ENCODE measurements at places on chromosomes 16 and 17.
A peak's percentile ranks its signal among the peaks of the same experiment; 100 is the strongest.

GRCh38 chr16:49630783-49631182 lies 225.1 kb downstream of the ZNF423 start:
- DNase-seq = no peak

- no peak for DNase-seq
Measured at GRCh38 chr17:77526259-77526711, 385.5 kb downstream of the SEC14L1 start.

GRCh38 chr17:82178499-82179261 lies 34.0 kb downstream of the CCDC57 start:
- DNase-seq = no peak

GRCh38 chr16:86252596-86252995 lies 257.7 kb upstream of the FOXF1 start:
- DNase-seq = no peak

DNA sequence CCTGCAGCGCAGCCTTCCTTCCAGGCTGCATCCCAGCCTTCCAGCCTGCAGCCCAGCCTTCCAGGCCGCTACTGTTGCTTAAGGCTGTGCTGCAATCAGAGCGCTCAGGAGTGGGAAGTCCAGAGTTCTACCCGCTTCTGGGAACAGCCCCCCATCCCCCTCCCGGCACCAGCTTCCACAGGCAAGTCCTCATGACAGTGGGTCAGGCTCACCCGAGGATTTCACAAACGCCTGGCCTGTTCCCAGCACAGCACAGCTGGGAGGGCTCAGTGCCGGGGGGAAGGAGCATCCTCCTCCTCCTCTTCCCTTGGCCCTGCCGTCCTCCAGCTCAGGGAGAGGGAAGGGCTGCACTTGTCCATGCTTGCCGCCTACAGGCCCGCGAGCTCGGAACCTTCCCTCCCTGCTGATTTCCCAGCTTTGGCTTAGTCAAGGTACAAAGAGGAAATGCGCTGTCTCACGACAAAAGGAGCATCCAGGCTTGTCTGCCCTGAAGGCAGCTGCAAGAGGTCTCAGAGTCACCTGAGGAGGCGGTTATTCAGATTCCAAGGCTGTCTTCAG lies 8.3 kb downstream of the SOCS3 start:
- peak; percentile 54 for DNase-seq

DNA sequence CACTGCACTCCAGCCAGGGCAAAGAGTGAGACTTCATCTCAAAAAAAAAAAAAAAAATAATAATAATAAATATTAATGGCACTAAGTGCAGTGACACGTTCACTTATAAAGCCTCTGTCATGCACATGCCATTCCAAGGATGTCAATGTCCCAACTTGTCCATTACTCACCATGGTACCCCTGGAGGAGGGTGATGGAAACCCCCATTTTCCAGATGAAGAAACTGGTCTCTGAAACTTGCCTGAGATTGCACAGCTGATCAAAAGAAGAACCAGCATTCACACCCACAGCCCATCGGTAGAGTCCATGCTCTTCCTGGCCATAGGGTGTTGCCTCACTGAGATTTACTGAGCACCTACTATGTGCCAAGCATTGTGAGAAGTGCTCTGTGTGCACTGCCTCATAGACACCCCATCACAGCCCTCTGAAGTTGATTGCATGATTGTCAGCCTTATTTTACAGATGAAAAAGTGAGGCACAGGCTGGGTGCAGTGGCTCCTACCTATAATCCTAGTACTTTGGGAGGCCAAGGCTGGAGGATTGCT lies 123.7 kb downstream of the ABCC1 start:
- DNase-seq = no peak

DNA sequence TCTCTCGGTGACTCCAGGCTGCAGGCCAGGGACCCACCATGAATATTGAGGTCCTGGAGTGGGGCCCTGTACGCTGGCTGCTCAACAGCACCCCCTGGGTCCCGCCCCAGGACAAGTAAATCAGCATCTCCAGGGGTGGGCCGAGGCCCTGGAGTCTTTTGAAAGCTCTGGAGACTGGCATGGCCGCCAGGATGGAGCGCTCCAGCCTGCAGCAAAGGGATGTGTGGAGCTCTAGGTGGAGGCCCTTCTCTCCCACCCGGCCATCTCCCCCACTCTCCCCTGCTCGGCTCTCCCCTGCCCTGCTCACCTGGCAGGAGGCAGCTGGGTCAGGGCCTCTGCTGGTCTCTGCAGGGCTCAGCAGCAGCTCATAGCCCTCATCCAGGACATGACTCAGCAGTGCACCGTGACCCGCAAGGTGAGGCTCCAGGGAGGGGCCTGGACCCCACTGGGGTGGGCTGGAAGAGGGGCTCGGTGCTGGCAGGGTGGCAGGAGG lies 16.6 kb downstream of the SGSH start:
- no peak for DNase-seq

GRCh38 chr16:26889740-26890139 lies 177.0 kb upstream of the C16orf82 start:
- DNase-seq = no peak

- DNase-seq = no peak
Measured at GRCh38 chr17:12554251-12554650, 111.4 kb upstream of the MYOCD start.

- no peak for DNase-seq
Measured at GRCh38 chr16:64090327-64090726, 1031.5 kb downstream of the CDH11 start.

GRCh38 chr16:66832661-66833305 lies 2.0 kb upstream of the NAE1 start:
- DNase-seq = no peak

GRCh38 chr17:31156326-31156725 lies 61.5 kb downstream of the NF1 start:
- DNase-seq = no peak

GRCh38 chr16:84443166-84443802 lies 61.2 kb downstream of the MEAK7 start:
- DNase-seq = no peak

GRCh38 chr16:72991211-72991610 lies 56.7 kb downstream of the ZFHX3 start:
- no peak for DNase-seq

DNA sequence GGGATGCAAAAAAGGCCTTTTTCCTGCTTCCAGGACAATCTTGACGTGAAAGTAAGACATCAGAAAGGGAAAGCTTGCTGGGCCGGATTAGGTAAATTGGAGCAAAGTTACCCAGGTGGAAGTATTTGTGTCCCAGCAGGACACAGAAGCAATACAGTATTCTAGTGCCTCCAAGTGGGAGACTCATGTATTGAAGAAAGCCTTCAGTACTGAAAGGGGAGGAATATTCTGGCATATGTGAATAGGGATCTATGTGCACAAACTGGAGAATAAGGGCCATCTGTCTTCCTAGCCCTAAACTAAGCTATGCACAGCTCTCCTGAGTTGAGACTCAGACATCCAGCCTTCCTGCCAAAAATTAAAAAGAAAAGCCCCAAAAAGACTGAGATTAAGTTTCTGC lies 327.3 kb upstream of the CDH8 start:
- DNase-seq = no peak

- no peak for DNase-seq
Measured at GRCh38 chr16:1458336-1458976, 14.1 kb upstream of the CCDC154 start.

DNA sequence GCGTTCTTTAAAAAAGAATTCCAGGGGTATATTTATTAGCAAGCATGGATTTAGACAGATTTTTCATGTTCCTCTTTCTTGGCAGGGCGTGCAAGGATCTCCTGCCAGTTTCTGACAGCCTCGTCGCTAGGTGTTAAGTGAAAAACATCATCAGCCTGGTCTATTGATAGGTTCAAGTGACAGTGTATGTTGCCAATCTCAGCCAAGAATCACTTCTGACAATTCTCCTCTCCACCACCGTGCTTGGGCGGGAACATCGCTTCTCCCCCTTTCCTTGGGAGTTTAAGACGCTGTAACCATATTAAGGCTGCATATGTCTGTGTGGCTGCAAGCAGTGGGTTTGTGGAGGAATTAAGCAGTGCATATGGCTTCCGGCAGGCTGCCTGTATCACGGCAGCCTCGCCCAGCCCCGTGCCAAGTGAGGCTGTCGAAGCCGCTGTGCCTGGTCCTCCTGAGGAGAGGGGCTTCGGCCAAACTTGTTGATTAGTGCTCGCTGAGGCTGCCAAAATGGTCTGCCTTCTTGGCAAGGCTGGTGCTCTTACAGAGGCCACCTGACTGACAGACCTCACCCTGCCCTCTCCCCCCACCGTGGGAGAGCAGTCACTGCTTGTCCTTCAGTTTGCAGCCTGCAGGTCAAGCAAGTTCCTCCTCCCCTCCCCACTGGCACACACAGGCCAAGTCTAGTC lies 132.2 kb upstream of the MPHOSPH6 start:
- DNase-seq = no peak

GRCh38 chr16:50671644-50672260 lies 9.4 kb downstream of the SNX20 start:
- DNase-seq = no peak

DNA sequence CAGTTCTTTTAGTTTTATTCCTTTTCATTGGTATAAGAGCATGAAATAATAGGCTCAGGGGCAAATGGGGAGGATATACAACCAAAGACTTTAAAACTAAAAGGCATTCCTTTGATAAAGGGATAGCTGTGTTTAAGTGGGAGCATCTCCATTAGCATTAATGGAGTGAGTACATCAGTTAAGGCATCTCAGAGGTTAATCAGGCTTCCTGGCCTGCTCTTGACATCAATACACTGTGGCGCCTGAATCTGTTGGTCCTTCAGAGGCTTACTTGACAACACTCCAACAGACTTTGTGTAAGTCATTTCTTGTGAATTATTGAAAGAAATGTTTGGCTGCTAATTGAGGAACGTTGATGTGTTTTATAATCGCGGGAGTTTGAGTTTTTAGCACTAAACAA lies 230.7 kb downstream of the BCAS3 start:
- DNase-seq = no peak

DNA sequence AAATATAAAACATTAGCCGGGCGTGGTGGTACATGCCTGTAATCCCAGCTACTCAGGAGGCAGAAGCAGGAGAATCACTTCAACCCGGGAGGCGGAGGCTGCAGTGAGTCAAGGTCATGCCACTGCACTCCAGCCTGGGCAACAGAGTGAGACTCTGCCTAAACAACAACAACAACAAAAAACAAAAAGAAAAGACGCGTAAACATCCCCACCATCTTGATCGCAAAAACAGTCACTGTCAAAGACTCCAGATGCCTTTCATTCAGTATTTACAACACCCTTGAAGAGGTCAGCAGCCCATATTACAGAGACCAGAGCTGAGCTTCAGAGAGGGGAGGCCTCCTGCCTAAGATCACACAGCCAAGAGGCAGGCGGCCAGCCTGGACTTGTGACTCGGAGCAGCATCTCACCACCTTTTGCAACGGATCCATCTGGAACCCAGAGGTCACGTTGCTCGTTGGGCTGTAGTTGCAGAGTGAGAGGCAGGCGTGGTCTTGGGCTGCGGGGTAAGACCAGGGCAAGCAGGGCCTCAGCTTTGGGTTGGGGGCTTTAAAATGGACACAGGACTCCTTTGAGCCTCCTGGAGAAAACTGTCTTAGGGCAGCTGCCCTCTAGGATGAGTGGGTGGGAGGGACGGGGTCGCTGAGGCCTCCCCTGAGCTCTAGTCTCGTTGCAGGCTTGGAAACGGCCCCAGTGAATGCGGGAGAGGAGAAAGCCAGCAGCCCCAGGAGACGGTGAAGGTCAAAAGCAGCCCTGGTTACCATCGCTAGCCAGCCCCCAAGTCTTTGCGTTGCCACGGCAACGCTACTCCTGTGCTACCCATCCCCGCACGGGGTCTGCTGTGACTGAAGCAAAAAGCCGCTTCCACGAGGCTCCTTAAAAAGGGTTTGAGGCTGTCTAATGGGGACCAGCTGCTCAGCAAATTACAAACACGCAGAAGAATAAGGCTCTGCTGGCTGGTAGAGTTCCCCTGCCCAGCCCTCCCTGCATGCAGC lies 26.1 kb downstream of the LGALS3BP start:
- no peak for DNase-seq

GRCh38 chr17:2933606-2934005 lies 129.8 kb downstream of the OR1D5 start:
- DNase-seq = no peak
